ENCODE measurements at places on chromosomes 16 and 17.
A peak's percentile ranks its signal among the peaks of the same experiment; 100 is the strongest.

- no peak for DNase-seq
Observed at GRCh38 chr17:6660805-6661463, 9.4 kb downstream of the C17orf100 start.

- DNase-seq: no peak
Observed at GRCh38 chr17:74345433-74346241, 16.0 kb downstream of the BTBD17 start.

DNA sequence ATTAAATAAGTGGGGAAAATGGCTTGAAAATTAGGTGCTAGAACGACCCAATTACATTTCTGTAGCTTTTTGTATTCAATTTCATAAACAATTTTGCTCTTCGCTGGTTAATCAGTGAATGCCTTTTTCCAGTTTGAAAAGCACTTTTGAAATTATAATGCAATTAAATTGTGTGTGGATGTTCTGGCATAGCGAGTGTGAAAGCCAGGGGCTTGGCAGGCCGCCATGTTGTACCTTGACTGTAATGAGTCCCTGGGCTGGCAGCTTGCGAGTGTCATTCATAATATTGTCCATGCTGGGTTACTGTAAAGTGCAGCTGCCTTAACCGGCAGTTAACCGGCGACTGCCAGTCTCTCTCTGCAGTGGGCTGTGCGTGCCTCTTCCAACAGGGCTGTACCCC is 177.8 kb downstream of the CCDC182 start:
- no peak for DNase-seq

GRCh38 chr17:38719943-38720641 is 10.0 kb upstream of the CISD3 start:
- DNase-seq: no peak

GRCh38 chr17:72432881-72433280 is 312.1 kb downstream of the SOX9 start:
- DNase-seq: no peak

- no peak for DNase-seq
Observed at GRCh38 chr16:52577130-52577706, 30.3 kb upstream of the TOX3 start.

DNA sequence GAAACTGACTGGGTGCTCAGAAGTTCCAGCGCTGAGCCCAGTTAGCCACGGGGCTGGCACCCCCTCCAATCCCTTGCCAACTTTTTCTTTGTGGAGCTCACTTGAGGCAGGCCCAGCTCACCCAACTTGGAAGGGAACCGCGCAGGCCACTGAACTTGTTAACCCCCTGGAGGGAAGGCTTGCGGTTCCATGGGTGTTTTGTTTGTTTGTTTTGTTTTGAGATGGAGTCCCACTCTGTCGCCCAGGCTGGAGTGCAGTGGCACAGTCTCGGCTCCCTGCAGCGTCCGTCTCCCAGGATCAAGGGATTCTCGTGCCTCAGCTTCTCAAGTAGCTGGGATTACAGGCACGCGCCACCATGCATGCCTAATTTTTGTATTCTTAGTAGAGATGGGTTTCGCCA is 34.1 kb upstream of the NDRG4 start:
- DNase-seq: no peak

DNA sequence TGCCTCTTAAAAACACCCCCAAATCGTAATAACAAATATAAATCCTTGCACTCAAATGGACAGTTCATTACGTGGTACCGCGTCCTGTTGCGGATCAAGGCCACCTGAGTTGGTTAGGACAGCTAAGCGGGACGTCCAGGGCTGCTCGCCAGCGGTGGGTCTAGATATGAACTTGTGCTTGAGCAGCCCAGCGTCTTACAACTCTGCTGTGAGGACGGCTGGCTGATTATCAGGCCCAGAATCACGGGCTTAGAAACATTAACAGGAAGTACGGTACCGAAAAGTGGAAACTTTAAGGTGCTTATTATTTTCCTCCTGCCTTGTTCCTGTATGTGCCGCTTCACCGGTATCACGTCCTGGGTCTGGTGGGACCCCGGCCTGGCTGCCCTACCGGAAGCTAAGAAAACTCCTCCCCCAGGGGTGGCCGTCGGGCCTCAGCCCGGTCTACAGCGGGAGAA is 832 bp upstream of the SRRM2 start:
- no peak for DNase-seq

DNA sequence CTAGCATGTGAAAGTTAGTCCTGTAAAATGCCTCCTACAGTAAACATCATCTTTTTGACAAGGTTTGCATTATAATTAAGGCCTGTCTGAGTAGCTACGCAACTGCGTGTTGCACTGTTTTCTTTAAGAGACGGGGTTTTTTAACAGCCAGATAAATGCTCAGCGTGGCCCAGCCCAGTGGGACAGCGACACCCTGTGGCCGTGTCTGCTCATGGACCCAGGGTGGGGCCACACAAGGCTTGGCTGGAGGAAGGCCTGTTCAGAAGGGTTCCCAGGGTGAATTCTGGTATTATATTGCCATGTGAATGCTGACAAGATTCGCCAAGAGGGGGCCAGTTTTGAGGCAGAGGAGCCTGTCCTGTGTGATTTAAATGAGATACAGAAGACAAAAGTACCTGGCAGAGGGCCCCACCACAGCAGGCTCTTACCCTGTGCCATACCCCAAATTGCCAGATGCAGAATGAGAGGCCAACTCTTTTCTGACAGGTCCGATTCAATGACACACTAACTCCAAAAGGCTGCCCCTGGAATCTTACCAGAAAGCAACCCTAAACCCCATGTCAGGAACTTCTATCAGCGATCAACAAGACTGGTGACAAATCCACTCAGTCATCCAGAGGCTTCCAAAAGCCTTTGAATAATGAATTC is 65.9 kb upstream of the IRX6 start:
- peak; percentile 79 for DNase-seq

- DNase-seq: peak; percentile 47
Observed at GRCh38 chr17:8140065-8141029, 11.9 kb downstream of the PER1 start.

DNA sequence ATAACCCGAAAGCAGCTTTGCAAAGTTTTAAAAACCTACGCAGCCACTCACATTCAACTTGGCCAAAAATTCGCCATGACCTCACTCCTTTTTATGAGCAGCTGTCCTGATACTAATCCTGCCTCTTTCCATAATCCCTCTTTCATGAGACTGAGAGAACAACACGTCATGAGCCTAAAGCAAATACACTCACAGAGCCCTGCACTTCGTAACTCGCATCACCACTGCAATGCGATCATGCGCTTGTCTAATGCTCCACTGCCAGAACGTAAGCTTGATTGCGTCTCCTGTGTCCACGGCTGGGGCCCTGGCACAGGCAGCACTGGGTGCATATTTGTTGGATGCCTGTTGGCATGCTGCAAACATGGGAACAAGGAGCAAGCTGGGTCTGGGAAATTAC is 36.2 kb downstream of the CDRT4 start:
- DNase-seq: peak; percentile 67

DNA sequence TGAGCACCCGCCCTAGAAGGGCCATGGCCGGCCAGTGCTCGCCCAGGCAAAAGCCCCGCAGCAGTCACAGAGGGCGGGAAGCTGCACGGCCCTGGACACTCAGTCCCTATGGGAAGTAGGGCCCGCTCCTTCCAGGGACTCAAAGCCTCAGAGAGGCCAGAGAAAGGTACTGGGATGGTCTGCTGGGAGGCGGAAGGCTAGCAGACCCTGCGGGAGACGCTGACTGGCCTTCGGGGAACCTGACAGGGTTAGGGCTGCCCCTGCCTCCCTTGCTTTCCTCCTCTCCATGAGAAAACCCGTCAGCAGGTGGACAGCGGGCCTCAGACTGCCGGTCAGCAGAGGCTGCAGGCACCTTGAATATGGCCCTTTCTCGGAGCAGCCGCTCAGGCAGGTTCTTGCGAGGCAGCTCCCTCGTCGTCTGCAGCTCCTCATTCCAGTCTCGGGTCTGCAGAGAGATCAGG is 11.5 kb downstream of the CLUH start:
- no peak for DNase-seq

GRCh38 chr17:38416840-38417209 is 11.4 kb upstream of the ARHGAP23 start:
- no peak for DNase-seq

- DNase-seq: no peak
Observed at GRCh38 chr16:78566397-78567073, 467.1 kb downstream of the WWOX start.

GRCh38 chr17:28008513-28008912 is 34.0 kb upstream of the NLK start:
- no peak for DNase-seq

- DNase-seq: peak; percentile 78
Observed at GRCh38 chr16:88387941-88388627, 5.3 kb downstream of the ZNF469 start.

GRCh38 chr17:37701496-37701898 is 43.4 kb downstream of the HNF1B start:
- no peak for DNase-seq

GRCh38 chr17:17877529-17878358 is 41.0 kb upstream of the SREBF1 start:
- peak; percentile 84 for DNase-seq

GRCh38 chr17:34443619-34444469 is 80.8 kb upstream of the CCL1 start:
- DNase-seq: peak; percentile 54

DNA sequence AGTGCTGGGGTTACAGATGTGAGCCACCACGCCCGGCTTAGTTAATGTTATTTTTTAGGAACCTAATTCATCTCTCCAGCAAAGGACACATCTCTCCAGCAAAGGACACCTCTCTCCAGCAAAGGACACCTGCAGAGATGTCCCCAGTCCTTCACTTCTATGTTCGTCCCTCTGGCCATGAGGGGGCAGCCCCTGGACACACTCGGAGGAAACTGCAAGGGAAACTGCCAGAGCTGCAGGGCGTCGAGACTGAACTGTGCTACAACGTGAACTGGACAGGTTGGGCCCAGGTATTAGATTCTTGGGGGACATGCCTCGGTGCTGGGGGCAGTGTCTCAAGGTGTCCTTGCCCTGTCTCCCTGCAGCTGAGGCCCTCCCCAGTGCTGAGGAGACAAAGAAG is 4.7 kb downstream of the PFAS start:
- DNase-seq: no peak

- DNase-seq: no peak
Observed at GRCh38 chr17:41315204-41315794, at the start of gene KRTAP17-1. Gene KRTAP17-1 (minus strand): TSS chr17:41315710. CDS start chr17:41315650, 60 bp downstream.

GRCh38 chr17:6249732-6250131 is 179.6 kb downstream of the WSCD1 start:
- no peak for DNase-seq

- peak; percentile 34 for DNase-seq
Observed at GRCh38 chr17:79980246-79981043, 55.2 kb downstream of the TBC1D16 start.
